T-helper 17 cell (primary cell): ENCODE measurements at places on chromosomes 11 and 22. TPM values are rescaled to one million over a fixed set of nuclear protein-coding genes. Genes with fewer than 3 reads are reported as not detected.

The BIK gene
- 2.3 TPM for total RNA-seq

GRCh38 chr22:26751217-26751616, 93.8 kb downstream of the MIAT start:
- no peak overlapping the region for H3K27ac ChIP-seq
- H3K4me1 ChIP-seq: peaks cover 11% of the 10 kb centered on the region
- H3K27me3 ChIP-seq: no peaks in the 10 kb centered on the region
- no peak overlapping the region for H3K4me3 ChIP-seq
- peaks cover 3% of the 10 kb centered on the region for H3K36me3 ChIP-seq
- no peak for DNase-seq

DNA sequence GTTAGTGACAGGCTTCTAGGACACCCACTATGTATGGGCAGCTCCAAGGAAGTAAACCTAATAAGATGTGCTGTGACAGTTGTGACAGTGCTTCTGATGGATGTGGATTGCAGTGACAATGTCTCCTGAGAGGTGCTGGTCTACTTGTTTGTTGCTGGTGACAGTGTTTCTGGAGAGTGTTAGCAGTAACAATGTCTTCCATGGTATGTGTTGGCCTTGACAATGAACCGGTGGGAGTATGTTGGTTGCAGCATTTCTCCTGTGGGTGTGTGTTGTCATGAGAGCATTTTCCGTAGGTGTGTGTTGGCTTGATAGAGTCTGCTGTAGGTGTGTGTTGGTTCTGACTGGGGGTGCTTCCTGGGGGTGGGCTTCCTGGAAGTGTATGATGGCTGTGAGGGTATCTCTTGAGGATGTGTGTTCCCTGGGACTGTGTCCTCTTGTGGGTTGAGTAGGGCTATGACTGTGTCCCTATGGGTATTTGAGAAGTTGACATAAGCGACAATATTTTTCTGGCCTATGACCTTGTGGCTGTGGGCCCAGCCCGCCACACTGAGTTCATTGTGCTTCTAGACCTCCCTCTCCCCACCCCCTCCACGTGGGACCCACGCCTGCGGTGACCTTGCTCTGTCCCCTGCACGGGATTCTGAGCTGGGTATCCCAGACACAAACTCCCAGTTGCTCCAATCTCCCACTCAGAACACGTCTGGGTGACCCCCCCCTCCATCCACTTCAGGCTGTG, 1.2 kb downstream of the DCHS1 start:
- H3K4me1 ChIP-seq: peaks cover 11% of the 10 kb centered on the region
- H3K27me3 ChIP-seq: no peaks in the 10 kb centered on the region

- peaks cover 42% of the 10 kb centered on the region for H3K4me1 ChIP-seq
- no peaks in the 10 kb centered on the region for H3K27me3 ChIP-seq
- DNase-seq: no peak
- H3K27ac ChIP-seq: peak overlapping the region; percentile 91
- peaks cover 7% of the 10 kb centered on the region for H3K36me3 ChIP-seq
Measured at GRCh38 chr11:47215366-47215910, 664 bp downstream of the DDB2 start.
